ENCODE measurements at places on chromosomes 1 and 21. TPM values are rescaled to one million over a fixed set of nuclear protein-coding genes. Genes with fewer than 3 reads are reported as not detected.

GRCh38 chr1:38352869-38353268 is 306.3 kb upstream of the POU3F1 start:
- H3K27ac ChIP-seq, result no peak overlapping the region
- no peaks in the 10 kb centered on the region for H3K36me3 ChIP-seq
- H3K27me3 ChIP-seq, result no peaks in the 10 kb centered on the region
- no peaks in the 10 kb centered on the region for H3K4me1 ChIP-seq

GRCh38 chr1:209526137-209526536 is 57.4 kb upstream of the CAMK1G start:
- no peak overlapping the region for H3K4me3 ChIP-seq
- no peaks in the 10 kb centered on the region for H3K4me1 ChIP-seq
- H3K27me3 ChIP-seq, result no peaks in the 10 kb centered on the region
- no peaks in the 10 kb centered on the region for H3K36me3 ChIP-seq
- no peak for DNase-seq

DNA sequence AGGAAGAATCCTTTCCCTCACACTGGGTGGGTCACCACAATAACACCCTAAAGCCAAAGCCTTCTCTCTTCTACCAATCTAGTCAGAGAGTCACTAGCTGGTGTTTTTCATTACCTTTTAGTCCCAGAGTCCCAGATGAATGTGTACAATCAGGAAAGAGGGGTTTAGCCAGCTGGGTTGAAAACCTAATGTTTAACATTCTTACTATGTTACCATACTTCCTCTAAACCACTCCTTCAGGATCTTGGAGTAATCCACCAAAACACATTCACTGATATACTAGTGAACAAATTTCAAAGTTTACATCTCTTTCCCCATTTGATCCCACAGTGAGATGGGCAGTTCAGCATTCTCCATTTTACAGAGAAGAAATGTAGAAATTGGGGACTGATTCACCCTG is 9.7 kb downstream of the LPAR3 start:
- no peak for DNase-seq
- no peaks in the 10 kb centered on the region for H3K27me3 ChIP-seq
- H3K4me3 ChIP-seq, result no peak overlapping the region
- H3K27ac ChIP-seq, result no peak overlapping the region
- H3K4me1 ChIP-seq, result no peaks in the 10 kb centered on the region

The SV2A gene
- total RNA-seq, result 4.5 TPM

The KCNH1 gene
- 0.54 TPM for total RNA-seq

- H3K36me3 ChIP-seq, result no peaks in the 10 kb centered on the region
- no peaks in the 10 kb centered on the region for H3K27me3 ChIP-seq
- no peaks in the 10 kb centered on the region for H3K4me1 ChIP-seq
- H3K27ac ChIP-seq, result no peak overlapping the region
- H3K4me3 ChIP-seq, result no peak overlapping the region
- no peak for DNase-seq
Measured at GRCh38 chr21:39688010-39688409, 57.0 kb upstream of the IGSF5 start.

GRCh38 chr1:224406216-224406615 is 28.4 kb downstream of the WDR26 start:
- H3K27ac ChIP-seq, result no peak overlapping the region
- H3K4me1 ChIP-seq, result no peaks in the 10 kb centered on the region
- DNase-seq, result no peak
- peaks cover 21% of the 10 kb centered on the region for H3K36me3 ChIP-seq
- H3K4me3 ChIP-seq, result no peak overlapping the region
- H3K27me3 ChIP-seq, result no peaks in the 10 kb centered on the region

The DIPK1A gene
- 4.0 TPM for total RNA-seq

The RCAN1 gene
- 31.3 TPM for total RNA-seq

GRCh38 chr1:159469921-159470533 is 30.5 kb downstream of the OR10J1 start:
- H3K27me3 ChIP-seq, result no peaks in the 10 kb centered on the region
- H3K4me3 ChIP-seq, result no peak overlapping the region
- no peak for DNase-seq
- no peaks in the 10 kb centered on the region for H3K4me1 ChIP-seq
- no peaks in the 10 kb centered on the region for H3K36me3 ChIP-seq

- H3K4me3 ChIP-seq, result no peak overlapping the region
- no peaks in the 10 kb centered on the region for H3K27me3 ChIP-seq
- no peak for DNase-seq
- H3K27ac ChIP-seq, result no peak overlapping the region
- no peaks in the 10 kb centered on the region for H3K36me3 ChIP-seq
- H3K4me1 ChIP-seq, result no peaks in the 10 kb centered on the region
Measured at GRCh38 chr1:207944571-207944970, 33.6 kb upstream of the CD34 start.

- no peak overlapping the region for H3K4me3 ChIP-seq
- no peak for DNase-seq
- no peaks in the 10 kb centered on the region for H3K4me1 ChIP-seq
Measured at GRCh38 chr1:28112388-28113241, 24.2 kb upstream of the EYA3 start.

DNA sequence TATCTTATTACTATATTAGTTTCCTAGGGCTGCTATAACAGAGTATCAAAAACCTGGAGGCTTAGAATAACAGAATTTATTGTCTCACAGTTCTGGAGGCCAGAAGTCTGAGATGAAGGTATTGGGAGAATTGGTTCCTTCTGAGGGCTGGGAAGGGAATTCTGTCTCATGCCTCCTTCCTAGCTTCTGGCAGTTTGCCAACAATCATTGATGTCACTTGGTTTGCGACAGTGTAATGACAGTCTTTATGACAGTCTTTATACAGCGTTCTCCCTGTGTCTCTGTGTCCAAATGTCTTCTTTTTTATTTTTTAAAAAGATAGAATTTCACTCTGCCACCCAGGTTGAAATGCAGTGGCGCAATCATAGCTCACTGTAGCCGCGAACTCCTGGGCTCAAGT is 15.8 kb upstream of the CENPF start:
- H3K4me3 ChIP-seq, result no peak overlapping the region
- H3K4me1 ChIP-seq, result no peaks in the 10 kb centered on the region
- H3K27ac ChIP-seq, result no peak overlapping the region
- no peak for DNase-seq
- no peaks in the 10 kb centered on the region for H3K27me3 ChIP-seq

DNA sequence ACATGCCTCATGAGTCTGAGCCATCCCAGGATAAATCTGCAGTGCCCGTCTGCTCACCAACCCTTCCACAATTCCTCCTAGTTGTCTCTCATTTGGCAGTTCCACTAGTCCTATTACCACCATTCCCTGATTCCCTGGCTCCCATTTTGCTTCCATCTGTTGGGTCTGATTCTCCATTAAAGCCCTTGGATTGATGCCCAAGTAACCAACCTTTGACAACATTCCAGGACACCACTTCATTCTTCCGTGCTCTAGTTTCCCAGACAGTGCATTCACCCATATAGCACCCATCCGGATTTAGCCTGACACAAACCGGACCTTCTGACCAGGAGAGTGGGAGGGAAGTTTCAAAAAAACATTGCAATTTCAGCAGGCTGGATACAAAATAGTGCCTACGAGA is 189.4 kb upstream of the PALMD start:
- H3K4me3 ChIP-seq, result no peak overlapping the region
- H3K27ac ChIP-seq, result no peak overlapping the region
- H3K36me3 ChIP-seq, result no peaks in the 10 kb centered on the region
- DNase-seq, result no peak

GRCh38 chr1:172686143-172686542 is 27.2 kb downstream of the FASLG start:
- DNase-seq, result no peak
- H3K4me1 ChIP-seq, result no peaks in the 10 kb centered on the region
- H3K27ac ChIP-seq, result no peak overlapping the region
- no peaks in the 10 kb centered on the region for H3K36me3 ChIP-seq
- no peaks in the 10 kb centered on the region for H3K27me3 ChIP-seq
- no peak overlapping the region for H3K4me3 ChIP-seq

GRCh38 chr1:204670152-204670927 is 15.2 kb downstream of the LRRN2 start:
- H3K27me3 ChIP-seq, result no peaks in the 10 kb centered on the region
- H3K4me1 ChIP-seq, result no peaks in the 10 kb centered on the region
- no peaks in the 10 kb centered on the region for H3K36me3 ChIP-seq
- no peak overlapping the region for H3K4me3 ChIP-seq
- no peak overlapping the region for H3K27ac ChIP-seq

- no peak overlapping the region for H3K4me3 ChIP-seq
- H3K36me3 ChIP-seq, result no peaks in the 10 kb centered on the region
- no peak for DNase-seq
- H3K27ac ChIP-seq, result no peak overlapping the region
Measured at GRCh38 chr1:65075123-65075976, 72.7 kb upstream of the AK4 start.

The ZNF683 gene
- total RNA-seq, result 0.25 TPM

The ZNF593OS gene
- total RNA-seq, result not detected

GRCh38 chr1:11484321-11484655 is 5.3 kb downstream of the DISP3 start:
- no peaks in the 10 kb centered on the region for H3K36me3 ChIP-seq
- no peak for DNase-seq
- no peaks in the 10 kb centered on the region for H3K4me1 ChIP-seq
- no peak overlapping the region for H3K27ac ChIP-seq
- no peaks in the 10 kb centered on the region for H3K27me3 ChIP-seq

DNA sequence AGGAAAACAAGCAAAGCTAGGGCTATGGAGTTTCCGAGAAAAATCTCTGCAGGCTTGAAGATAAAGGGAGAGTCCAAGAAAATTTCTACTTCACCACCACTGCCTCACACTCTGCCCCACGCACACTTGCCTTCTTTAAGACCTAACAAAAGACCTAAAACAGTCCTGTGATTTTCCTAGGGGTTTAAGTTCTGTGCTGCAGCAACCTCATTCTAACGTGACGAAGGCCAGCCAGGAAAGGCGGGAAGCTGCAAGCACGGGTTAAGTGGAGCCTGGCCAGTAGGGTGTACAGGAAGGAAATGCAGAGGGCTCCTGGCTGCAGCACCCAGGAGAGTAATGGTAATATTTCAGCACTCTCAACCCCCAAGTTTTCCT is 1.5 kb downstream of the SPATA6 start:
- H3K4me3 ChIP-seq, result peak overlapping the region; percentile 83
- DNase-seq, result peak; percentile 59
- no peaks in the 10 kb centered on the region for H3K27me3 ChIP-seq
- H3K36me3 ChIP-seq, result no peaks in the 10 kb centered on the region

GRCh38 chr1:94115900-94116436 is 5.0 kb downstream of the ABCA4 start:
- peaks cover 22% of the 10 kb centered on the region for H3K4me1 ChIP-seq
- H3K27ac ChIP-seq, result peak overlapping the region; percentile 36
- H3K27me3 ChIP-seq, result no peaks in the 10 kb centered on the region

The PLA2G4A gene
- 8.4 TPM for total RNA-seq

- H3K4me1 ChIP-seq, result no peaks in the 10 kb centered on the region
- no peak overlapping the region for H3K27ac ChIP-seq
- H3K4me3 ChIP-seq, result no peak overlapping the region
- no peaks in the 10 kb centered on the region for H3K36me3 ChIP-seq
Measured at GRCh38 chr1:46401964-46402626, 8.0 kb downstream of the FAAH start.

The GLIS1 gene
- 3.3 TPM for total RNA-seq

DNA sequence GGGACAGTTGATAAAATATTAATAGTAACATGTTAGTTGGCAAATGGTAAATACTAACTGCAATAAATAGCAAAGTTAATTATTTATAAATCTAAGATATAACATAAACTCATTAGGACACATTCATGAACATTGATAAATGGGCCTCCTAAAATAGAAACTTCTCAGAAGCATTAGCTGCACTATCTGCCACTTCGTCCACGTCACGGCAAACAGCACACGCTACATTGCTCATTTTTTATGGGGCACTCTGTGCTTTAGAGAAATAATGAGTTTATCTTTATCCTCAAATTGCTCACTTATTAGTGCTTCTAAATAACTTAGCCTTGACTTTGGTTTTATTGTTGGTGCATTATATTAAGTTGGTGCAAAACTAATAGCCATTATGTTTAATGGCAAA is 16.3 kb upstream of the HPCAL4 start:
- H3K27me3 ChIP-seq, result peaks cover 2% of the 10 kb centered on the region
- H3K4me1 ChIP-seq, result no peaks in the 10 kb centered on the region
- no peaks in the 10 kb centered on the region for H3K36me3 ChIP-seq
- DNase-seq, result no peak
- no peak overlapping the region for H3K27ac ChIP-seq

GRCh38 chr1:34460193-34460592 is 283.5 kb downstream of the C1orf94 start:
- no peaks in the 10 kb centered on the region for H3K27me3 ChIP-seq
- H3K27ac ChIP-seq, result no peak overlapping the region
- no peaks in the 10 kb centered on the region for H3K36me3 ChIP-seq

DNA sequence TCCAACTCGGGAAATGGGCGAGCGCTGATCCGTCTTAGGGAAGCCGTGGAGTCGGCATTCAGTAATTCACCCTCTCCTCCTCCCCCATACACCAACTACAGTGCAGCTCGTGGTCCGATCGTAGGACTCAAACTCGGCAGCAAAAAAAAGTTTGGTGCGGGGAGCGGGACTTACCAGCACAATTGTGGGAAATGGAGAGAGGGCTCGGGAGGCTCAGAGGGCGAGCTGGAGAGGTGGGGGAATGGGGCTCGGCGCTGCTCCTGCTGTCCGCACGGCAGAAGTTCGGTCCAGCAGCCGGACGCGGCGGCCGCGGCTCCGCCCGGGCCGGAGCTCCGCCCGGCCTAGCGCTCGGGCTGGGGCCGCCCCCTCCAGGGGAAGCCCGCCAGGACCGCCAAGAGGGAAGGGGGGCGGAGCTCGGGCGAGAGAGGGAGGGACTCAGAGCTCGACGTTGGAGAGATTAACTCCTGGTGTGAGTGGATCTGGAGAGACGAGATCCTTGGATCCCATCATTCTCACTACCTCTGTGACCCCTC is 676 bp upstream of the PIAS3 start:
- H3K27me3 ChIP-seq, result no peaks in the 10 kb centered on the region
- no peaks in the 10 kb centered on the region for H3K4me1 ChIP-seq
- H3K36me3 ChIP-seq, result peaks cover 14% of the 10 kb centered on the region
- H3K27ac ChIP-seq, result peak overlapping the region; percentile 89
- H3K4me3 ChIP-seq, result peak overlapping the region; percentile 95
- peak; percentile 97 for DNase-seq

DNA sequence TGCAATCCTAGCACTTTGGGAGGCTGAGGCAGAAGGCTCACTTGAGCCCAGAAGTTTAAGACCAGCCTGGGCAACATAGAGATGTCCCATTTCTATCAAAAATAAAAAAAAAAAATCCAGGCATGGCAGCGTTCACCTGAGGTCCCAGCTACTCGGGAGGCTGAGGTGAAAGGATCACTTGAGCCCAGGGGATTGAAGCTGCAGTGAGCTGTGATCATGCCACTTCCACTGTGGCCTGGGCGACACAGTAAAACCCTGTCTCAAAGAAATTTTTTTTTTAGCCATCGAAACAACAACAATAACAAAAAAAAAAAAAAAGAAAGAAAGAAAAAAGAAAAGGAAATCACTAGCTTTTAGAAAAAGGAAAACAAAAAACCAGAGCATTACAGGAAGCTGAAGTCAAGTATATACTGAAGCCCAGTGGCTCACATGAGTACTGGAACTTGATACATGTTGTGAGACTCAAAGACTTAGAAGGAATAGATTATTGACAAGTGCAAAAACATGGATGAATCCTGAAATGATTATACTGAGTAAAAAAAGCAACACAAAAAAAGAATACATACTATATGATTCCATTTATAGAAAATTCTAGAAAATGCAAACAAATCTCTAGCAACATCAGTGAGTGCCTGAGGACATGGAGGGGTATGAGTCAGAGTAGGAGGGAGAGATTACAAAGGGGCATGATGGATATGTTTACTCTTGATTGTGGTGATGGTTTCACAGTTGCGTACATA is 6.1 kb upstream of the RABGAP1L start:
- H3K4me3 ChIP-seq, result no peak overlapping the region
- no peaks in the 10 kb centered on the region for H3K4me1 ChIP-seq
- H3K27ac ChIP-seq, result no peak overlapping the region
- H3K36me3 ChIP-seq, result no peaks in the 10 kb centered on the region

The CELA2B gene
- total RNA-seq, result not detected

The PFKFB2 gene
- 20.6 TPM for total RNA-seq
